H1 (cell line): ENCODE measurements at places on chromosomes 3 and 15. TPM values are rescaled to one million over a fixed set of nuclear protein-coding genes. Genes with fewer than 3 reads are reported as not detected.

Gene EFCC1
- total RNA-seq, result 0.37 and 0.44 TPM in 2 replicates

Gene CPEB1
- total RNA-seq, result 4.0 and 4.5 TPM in 2 replicates

Gene GOLGA6L7
- not detected in 2 replicates for total RNA-seq

Gene HESX1
- total RNA-seq, result 9.0 and 12.0 TPM in 2 replicates

Gene UBA3
- total RNA-seq, result 76.0 and 97.8 TPM in 2 replicates

DNA sequence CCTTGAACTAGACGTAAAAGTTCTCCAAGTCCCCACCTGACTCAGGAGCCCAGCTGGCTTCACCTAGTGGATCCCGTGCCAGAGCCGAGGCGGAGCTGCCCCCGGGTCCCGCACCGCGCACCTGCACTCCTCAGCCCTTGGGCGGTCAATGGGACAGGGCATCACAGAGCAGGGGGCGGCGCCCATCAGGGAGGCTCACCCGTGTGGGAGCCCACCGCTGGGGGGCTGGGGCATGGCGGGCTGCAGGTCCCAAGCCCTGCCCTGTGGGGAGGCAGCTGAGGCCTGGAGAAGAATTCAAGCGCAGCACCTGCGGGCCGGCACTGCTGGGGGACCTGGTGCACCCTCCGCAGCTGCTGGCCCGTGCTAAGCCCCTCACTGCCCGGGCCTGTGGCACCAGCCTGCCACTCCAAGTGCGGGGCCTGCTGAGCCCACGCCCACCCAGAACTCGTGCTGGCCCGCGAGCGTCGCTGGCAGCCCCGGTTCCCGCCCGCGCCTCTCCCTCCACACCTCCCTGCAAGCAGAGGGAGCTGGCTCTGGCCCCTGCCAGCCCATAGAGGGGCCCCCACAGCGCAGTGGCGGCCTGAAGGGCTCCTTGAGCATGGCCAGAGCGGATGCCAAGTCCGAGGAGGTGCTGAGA is 16.2 kb downstream of the SQOR start:
- H3K36me3 ChIP-seq, result no peaks in the 10 kb centered on the region
- H3K27me3 ChIP-seq, result no peaks in the 10 kb centered on the region
- H3K4me3 ChIP-seq, result no peak overlapping the region
- H3K4me1 ChIP-seq, result no peaks in the 10 kb centered on the region
- no peak for DNase-seq

DNA sequence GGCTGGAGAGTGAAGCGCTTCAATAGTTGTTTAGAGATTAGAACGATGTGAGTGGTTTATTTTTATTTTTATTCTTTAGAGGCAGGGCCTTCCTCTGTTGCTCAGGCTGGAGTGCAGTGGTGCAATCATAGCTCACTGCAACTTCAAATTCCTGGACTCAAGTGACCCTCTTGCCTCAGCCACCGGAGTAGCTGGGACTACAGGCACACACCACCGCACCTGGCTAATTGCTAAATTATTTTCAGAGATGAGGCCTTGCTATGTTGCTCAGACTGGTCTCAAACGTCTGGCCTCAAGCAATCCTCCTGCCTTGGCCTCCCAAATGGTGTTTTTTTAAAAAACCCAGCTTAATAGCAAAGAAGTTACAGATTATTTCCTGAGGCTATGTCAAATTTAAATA is 29.0 kb downstream of the PPARG start:
- no peak for DNase-seq
- no peaks in the 10 kb centered on the region for H3K27me3 ChIP-seq
- no peak overlapping the region for H3K4me3 ChIP-seq
- H3K4me1 ChIP-seq, result no peaks in the 10 kb centered on the region
- no peaks in the 10 kb centered on the region for H3K36me3 ChIP-seq
- H3K27ac ChIP-seq, result no peak overlapping the region

GRCh38 chr3:77690284-77690845 is 650.5 kb downstream of the ROBO2 start:
- no peak overlapping the region for H3K27ac ChIP-seq
- no peaks in the 10 kb centered on the region for H3K27me3 ChIP-seq
- H3K36me3 ChIP-seq, result no peaks in the 10 kb centered on the region
- H3K4me3 ChIP-seq, result no peak overlapping the region
- DNase-seq, result no peak

GRCh38 chr3:157559401-157559800 is 56.2 kb upstream of the VEPH1 start:
- no peaks in the 10 kb centered on the region for H3K27me3 ChIP-seq
- H3K36me3 ChIP-seq, result no peaks in the 10 kb centered on the region
- H3K4me3 ChIP-seq, result no peak overlapping the region
- no peak for DNase-seq
- H3K4me1 ChIP-seq, result no peaks in the 10 kb centered on the region
- no peak overlapping the region for H3K27ac ChIP-seq

DNA sequence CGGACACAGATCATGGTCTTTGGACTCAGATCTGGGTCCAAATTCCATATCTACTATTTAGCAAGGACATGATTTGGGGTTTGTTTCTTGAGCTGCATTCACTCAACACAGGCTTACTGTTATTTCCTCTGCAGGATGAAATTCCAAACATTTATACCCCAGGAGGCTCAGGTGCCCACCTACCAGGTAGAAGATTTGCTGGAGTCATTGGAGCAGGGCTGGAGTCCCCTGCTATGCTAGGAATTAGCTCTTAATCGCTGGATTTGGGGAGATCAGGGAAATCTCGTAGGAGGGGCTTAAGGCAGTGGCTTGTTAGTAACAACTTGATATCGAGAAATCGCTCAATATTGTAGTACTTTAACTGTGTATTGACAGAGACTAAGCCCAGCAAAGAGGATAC is 193.0 kb downstream of the IL20RB start:
- H3K27ac ChIP-seq, result no peak overlapping the region
- no peaks in the 10 kb centered on the region for H3K36me3 ChIP-seq
- no peak for DNase-seq
- peaks cover 7% of the 10 kb centered on the region; the same call in 1 of the 2 replicates for H3K4me1 ChIP-seq

DNA sequence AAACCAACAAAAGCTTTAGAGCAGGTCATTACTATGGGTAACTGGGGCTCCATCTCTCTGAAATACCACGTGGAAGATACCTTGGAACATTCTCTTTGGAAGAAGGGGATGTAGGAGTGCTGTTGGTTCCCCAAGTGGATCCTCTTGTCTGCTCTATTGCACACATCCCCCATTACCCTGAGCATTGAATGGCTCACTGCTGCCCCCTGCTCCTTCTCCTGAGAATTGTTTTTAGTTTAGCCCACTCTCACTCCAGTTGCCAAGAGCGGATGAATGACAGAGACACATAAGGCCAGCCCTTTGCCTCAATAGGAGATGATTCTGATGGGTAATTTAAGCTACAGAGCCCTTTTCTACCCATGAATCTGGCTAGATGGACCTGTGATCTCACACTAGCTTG is 135.6 kb upstream of the SUCLG2 start:
- H3K36me3 ChIP-seq, result no peaks in the 10 kb centered on the region
- no peaks in the 10 kb centered on the region for H3K4me1 ChIP-seq
- no peak overlapping the region for H3K27ac ChIP-seq

GRCh38 chr15:41557673-41558399 is 1.2 kb upstream of the TYRO3 start:
- no peak overlapping the region for H3K27ac ChIP-seq
- no peaks in the 10 kb centered on the region for H3K27me3 ChIP-seq
- peaks cover 10% of the 10 kb centered on the region for H3K4me1 ChIP-seq
- H3K4me3 ChIP-seq, result peak overlapping the region; percentile 96
- no peaks in the 10 kb centered on the region for H3K36me3 ChIP-seq

GRCh38 chr3:62287392-62287927 is 85.9 kb downstream of the FEZF2 start:
- H3K4me1 ChIP-seq, result no peaks in the 10 kb centered on the region
- H3K4me3 ChIP-seq, result no peak overlapping the region
- H3K27me3 ChIP-seq, result no peaks in the 10 kb centered on the region

- no peaks in the 10 kb centered on the region for H3K27me3 ChIP-seq
- no peaks in the 10 kb centered on the region for H3K36me3 ChIP-seq
- no peaks in the 10 kb centered on the region for H3K4me1 ChIP-seq
- no peak overlapping the region for H3K27ac ChIP-seq
- no peak overlapping the region for H3K4me3 ChIP-seq
These were observed 28.3 kb downstream of the RETNLB start for GRCh38 chr3:108728934-108729333.

GRCh38 chr15:39474657-39475056 is 106.2 kb upstream of the THBS1 start:
- H3K4me1 ChIP-seq, result no peaks in the 10 kb centered on the region
- no peak overlapping the region for H3K4me3 ChIP-seq
- H3K27me3 ChIP-seq, result no peaks in the 10 kb centered on the region

DNA sequence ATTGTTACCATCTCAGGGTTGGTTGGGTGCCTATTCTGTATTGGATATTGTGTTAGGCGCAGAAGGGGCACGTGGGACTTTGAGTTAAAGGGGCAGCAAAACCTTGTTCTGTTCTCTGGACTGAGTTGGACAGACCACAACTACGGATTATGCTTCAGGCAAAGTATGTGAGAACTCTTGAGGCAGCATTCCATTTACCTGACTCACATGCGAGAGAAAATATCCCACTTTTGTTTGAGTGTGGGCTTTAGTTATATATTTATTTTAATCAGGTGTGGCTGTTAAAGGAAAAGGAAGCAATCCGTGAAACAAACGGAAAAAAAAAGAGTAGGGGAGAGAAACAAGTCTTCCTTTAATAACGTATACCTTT is 627 bp upstream of the PLS1 start:
- peak overlapping the region; percentile 79 for H3K4me3 ChIP-seq
- H3K27me3 ChIP-seq, result no peaks in the 10 kb centered on the region
- DNase-seq, result no peak
- no peak overlapping the region for H3K27ac ChIP-seq
- H3K4me1 ChIP-seq, result no peaks in the 10 kb centered on the region
